PC-3 (cell line): ENCODE measurements at places on chromosomes 11 and 22. TPM values are rescaled to one million over a fixed set of nuclear protein-coding genes. Genes with fewer than 3 reads are reported as not detected.

The NLRP14 gene
- 0.11 TPM in 1 of 2 replicates, not detected in the other for total RNA-seq

GRCh38 chr11:61626580-61627380 is 45.9 kb upstream of the SYT7 start:
- H3K27ac ChIP-seq, result peak overlapping the region; percentile 85
- H3K27me3 ChIP-seq, result no peaks in the 10 kb centered on the region
- peak; percentile 98 for DNase-seq
- peaks cover 23% of the 10 kb centered on the region for H3K4me1 ChIP-seq
- no peaks in the 10 kb centered on the region for H3K36me3 ChIP-seq

DNA sequence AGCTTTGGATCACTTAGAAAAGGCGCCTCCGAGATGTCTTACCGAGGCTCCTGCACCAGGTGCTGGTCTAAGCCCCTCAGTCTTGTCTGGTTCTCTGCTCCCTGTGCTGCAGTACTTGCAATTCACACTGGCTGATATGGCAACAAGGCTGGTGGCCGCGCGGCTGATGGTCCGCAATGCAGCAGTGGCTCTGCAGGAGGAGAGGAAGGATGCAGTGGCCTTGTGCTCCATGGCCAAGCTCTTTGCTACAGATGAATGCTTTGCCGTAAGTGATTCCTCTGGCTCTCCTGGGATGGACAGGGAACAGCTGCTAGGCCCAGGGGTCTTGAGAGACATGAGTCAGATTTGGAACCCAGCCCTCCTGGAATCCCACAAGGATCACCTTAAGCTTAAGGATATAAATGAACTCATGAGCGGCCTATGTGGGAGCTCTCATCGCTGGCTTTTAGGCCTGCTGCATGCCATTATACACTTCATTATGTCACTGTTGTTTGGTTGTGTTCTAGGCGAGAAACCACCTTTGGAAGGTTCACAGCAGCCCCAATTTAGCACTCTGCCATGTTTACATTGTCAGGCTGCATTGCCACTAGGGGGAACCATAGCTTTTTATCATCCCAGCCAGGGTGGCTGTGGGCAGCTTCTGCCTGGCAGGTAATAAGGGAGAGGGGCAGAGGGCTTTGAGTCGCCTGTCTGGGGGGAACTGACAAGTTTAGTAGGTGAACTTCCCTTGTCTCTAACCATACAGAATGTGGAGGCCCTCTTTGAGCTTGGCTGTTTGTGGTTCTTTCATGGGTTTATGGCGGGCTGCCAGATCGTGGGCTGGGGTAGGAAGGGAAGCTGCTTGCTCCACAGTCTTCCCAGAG is 8.5 kb downstream of the ACAD8 start:
- H3K4me1 ChIP-seq, result peaks cover 20% of the 10 kb centered on the region
- no peak overlapping the region for H3K27ac ChIP-seq
- peaks cover 8% of the 10 kb centered on the region; the same call in 1 of the 2 replicates for H3K36me3 ChIP-seq
- H3K4me3 ChIP-seq, result no peak overlapping the region
- peak; percentile 65 for DNase-seq

DNA sequence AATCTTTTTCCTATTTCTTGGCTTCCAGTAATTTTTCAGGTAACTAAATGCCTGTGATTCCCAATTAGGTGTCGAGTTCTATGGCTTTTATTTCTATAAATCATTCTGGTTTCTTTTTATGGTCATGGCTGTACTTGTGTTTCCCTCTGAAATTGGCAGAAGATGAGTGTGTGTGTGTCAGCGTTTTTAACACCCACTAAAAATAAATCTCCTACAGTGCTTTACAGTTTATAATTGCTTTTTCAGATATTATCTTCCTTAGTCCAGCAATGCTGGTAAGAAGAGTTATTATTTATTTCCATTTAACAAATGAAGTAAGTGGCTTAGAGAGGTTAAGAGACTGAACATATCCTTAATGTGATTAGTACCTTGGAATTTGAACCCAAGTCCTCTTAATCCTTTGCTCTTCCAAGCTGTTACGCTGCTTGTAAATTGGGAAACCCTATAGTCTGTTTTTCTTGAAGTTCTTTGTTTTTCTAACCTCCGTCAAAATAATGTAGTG is 125.2 kb downstream of the TEAD1 start:
- peak overlapping the region; percentile 27; the same call in 1 of the 2 replicates for H3K4me3 ChIP-seq
- no peak for DNase-seq
- H3K36me3 ChIP-seq, result 0 out of 2 replicates have a peak, but pooled peaks cover 4% of the 10 kb centered on the region

DNA sequence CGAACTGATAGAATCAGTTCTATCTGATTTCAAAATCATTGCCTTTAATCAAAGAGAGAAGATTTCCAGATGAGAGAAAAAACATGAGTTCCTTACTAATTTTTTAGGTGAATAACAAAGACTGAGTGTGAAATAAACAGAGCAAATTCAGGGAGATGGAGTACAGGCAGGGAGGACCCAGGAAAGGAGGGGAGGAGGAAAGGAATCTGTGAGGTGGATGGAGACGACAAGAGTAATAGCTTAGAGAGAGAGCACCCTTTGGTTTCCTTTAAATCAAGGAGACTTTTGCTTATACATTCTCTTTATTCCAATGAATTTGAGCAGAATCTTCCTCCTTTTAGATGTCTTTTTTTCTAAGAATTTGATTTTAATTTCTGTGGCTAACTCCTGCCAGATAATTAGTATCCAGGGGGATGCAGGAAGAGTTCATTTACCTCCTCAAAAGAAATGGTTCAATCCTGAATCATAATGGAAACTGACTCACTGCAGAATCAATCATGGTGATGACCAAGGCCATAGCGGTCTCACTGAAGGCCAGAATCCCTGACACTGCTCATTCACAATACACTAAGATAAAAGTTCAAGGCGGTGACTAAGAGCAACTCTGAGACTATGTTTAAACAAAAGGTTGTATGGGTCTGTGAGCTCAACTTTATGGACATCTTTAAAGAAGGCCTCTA is 234.0 kb upstream of the ZC3H12C start:
- no peaks in the 10 kb centered on the region for H3K27me3 ChIP-seq
- no peak overlapping the region for H3K4me3 ChIP-seq
- H3K4me1 ChIP-seq, result peaks cover 6% of the 10 kb centered on the region; the same call in 1 of the 2 replicates
- H3K27ac ChIP-seq, result no peak overlapping the region
